ENCODE measurements at places on chromosomes 6 and 20.

DNA sequence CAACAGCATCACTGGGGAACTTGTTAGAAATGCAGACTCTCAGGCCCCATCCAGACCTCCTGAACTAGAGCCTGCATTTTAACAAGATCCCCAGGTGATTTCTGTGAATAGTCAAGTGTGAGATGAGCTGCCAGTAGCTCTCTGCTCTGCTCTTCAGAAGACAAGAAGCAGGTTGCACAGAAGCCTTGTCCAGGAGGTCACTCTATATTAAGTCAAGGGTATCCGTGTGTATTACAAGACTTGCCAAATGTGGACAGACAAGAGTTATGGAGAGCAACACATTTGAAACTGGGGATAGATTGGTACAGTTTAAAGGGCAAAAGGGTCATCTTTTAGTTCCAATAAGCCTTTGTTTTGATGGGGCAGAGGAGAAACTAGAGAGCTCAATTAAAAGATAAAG is 23.2 kb upstream of the RIN2 start:
- no peak for DNase-seq

- DNase-seq = no peak
Measured at GRCh38 chr6:45664707-45665106, 287.0 kb upstream of the SUPT3H start.

GRCh38 chr6:156779206-156780094 is 2.3 kb downstream of the ARID1B start:
- no peak for DNase-seq

DNA sequence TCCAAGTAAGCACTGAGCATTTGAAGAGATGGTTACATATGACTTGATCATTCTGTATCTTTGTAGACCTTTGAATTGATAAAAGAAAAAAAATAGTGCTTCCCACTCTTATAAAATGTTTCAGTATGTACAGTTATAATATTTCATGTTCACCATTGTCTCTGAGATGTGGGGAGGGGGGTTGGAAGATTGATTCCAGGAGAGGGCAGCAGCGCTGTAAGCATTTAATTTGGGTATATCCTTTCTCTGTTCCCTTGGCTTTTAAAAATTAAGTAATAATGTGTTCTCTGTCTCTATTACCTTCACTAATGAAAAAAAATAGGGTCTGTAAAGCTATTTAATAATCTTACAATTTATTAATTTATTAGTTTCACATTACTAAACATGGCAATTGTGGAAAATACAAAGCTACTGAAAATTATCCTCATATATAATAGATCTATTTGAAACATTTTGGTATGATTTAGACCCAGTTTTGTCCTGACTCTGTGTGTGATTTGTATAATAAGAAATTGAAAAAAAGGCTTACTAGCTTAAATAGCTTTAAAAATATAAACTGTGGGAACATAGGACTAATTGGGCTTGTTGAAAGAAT is 341.2 kb downstream of the CDKAL1 start:
- peak; percentile 44 for DNase-seq

- no peak for DNase-seq
Measured at GRCh38 chr6:104596091-104596490, 263.6 kb downstream of the HACE1 start.

- no peak for DNase-seq
Measured at GRCh38 chr20:57481281-57481711, 43.6 kb downstream of the CTCFL start.

DNA sequence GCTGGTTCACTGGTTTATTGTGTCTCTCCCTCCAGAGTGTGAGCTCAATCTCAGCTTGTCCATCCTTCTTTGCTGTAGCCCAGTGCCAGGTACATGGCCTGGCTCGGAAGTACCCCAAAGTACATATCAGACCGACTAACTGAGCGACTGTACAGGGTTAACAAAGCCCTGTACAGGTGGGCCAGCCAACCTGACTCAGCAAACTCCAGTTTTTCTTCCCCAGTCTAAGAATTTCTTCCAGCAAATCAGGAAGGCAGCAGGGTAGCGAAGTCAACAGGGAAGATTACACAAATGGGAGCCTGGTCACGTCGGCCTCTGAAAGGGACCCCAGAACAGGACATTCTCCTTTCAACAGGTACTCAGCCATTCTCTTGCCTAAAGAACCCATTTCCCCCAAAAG is 31.3 kb downstream of the ZMYND8 start:
- DNase-seq = no peak

- DNase-seq = no peak
Measured at GRCh38 chr20:50373674-50374286, 136.4 kb upstream of the PTPN1 start.

GRCh38 chr6:110430236-110430635 is 14.9 kb upstream of the DDO start:
- no peak for DNase-seq

- DNase-seq = peak; percentile 58
Measured at GRCh38 chr6:132190097-132190814, 211.0 kb downstream of the MOXD1 start.

DNA sequence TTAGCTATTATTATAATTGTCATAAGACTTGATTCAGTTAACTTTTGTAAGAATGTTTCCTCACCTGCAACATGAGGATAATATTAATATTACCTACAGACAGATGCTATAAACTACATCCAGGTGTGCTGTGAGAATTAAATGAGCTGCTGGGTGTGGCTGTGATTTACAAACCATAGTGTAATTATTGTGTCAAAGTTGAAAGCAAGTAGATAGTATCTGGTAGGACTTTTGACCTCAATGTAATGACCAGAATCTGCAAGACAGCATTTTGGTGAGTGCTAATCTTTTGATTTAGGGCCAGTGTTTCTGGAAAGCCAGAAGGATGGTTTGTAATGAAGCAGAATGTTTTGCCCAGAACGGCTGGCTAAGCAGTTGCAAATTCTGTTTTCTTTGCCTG is 162.5 kb downstream of the TRMT11 start:
- no peak for DNase-seq

DNA sequence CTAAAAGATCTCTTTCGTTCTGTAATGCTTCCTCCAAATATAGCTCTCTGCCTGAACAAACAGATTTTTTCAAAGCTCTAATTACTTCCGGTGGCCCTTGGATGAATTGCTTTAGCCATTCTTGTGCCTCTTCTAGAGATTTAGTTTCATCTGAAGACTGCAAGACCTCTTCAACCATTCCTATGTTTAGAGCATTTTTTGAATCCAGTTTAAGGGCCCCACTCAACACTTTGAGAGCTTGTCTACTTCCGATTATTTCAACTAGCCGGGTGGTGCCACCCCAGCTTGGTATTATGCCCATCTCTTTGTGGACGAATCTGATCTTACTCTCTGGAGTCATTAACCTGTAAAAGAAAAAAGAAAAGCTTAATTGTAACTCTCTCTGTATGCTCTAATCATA is 23.3 kb downstream of the RNF146 start:
- DNase-seq = no peak

DNA sequence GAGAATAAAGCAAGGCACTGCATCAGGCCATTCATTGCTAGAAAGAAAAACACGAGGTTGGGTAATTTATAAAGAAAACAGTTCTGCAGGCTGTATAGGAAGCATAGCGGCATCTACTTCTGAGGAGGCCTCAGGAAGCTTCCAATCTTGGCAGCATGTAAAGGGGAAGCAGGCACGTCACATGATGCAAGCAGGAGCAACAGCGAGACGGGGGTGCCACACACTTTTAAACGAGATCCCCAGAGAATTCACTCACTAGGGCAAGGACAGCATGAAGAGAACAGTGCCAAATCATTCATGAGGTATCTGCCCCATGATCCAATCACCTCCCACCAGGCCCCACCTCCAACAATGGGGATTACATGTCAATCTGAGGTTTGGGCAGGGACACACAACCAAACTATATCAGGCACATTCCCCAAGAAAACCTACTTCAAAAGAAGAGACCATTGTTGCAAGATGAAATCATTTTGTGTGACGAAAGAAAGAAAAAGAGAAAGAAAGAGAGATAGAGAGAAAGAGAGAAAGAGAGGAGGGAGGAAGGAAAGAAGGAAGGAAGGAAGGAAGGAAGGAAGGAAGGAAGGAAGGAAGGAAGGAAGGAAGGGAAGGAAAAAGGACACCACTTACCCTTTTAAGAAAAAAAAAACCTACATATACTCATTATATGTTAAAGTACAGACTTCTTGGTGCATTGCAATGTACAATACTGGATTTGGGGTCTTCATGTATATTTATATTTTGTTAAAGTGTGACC is 95.9 kb upstream of the PLEKHG1 start:
- no peak for DNase-seq

- DNase-seq = no peak
Measured at GRCh38 chr20:56911946-56912345, 282.8 kb downstream of the TFAP2C start.

DNA sequence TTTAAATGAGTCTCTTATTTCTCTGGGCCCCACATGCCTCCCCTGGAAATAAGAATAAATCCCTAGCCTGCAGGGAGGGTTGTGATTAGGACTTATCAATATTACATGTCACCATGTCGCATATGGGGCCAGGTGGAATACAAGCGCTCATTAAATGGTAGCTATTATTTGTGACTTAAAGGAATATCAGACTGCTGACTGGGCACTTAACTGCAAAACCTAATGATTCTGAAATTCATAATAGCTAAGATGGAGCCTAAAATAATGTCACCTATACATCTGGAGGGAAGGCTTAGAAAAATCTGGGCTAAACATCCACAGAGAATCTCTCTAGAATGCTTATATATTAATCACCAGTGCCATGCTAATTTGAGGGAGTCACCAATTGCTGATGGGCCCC is 106.5 kb downstream of the LRFN2 start:
- DNase-seq = no peak

DNA sequence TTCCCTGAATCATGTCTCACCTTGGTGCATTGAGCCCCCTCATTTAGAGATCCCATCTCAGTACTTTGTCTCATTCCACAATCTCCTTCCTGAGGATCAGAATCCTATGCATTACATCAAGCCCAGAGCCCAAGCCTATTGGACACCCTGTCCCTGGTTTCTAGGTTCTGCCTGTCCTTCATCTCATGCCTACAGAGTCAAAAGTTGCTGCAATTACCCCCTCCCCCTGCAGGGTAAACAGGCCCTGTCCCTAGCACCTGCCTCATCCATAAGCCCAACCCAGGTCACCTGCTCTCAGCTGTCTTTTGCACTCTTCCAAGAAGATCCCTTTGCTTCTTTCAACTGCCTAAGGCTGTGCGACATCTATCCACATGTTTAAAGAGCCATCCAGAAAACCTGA is 93.9 kb downstream of the SPTLC3 start:
- DNase-seq = no peak

DNA sequence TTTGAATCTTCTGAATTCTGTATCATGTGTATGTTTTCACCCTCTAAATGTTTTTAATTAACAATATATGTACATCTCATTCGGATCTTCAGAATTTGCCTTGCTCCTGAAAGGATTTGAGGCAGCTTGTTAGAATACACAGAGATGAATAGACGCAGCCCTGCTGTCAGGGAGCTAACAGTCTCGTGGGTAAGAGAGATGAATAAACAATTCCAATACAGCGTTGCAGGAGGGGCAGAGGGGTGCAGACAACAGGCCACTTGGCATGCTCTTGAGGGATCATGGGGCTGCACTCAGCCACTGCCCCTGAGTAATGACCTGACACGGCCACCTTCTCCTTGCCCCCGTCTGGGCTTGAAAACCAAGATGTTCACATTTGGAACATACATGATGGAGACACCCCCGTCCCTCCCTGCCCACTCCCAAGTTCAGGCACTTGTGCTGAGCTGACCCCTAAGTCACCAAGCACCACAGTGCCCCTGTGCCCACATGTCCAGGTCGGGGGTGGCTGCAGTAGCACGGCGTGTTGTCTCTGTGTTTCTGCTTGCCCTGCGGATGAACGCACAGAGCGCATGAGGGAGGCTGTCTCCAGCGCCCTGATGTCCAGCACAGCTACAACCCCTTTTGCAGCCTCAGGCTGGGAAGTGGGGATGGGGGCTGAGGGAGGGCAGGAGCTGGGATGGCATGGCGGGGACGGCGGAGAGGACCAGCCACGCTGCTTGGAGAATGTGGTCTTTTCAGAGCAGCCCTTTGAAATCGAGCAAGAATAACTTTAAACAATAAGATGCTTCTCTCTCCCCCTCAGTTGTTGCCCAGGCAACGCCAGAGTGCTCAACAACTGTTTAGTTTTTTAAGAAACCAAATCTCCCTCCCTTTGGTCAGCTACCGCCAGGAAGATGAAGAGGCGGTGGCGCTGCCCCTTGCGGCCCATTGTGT is 33.0 kb upstream of the CDH22 start:
- no peak for DNase-seq

All from fibroblast of skin of abdomen (primary cell).